ENCODE measurements at places on chromosomes 3 and 15.

GRCh38 chr3:35649405-35649804, 10.1 kb downstream of the ARPP21 start:
- DNase-seq, result no peak

GRCh38 chr3:58567251-58567515, 10.0 kb downstream of the FAM107A start:
- no peak for DNase-seq

DNA sequence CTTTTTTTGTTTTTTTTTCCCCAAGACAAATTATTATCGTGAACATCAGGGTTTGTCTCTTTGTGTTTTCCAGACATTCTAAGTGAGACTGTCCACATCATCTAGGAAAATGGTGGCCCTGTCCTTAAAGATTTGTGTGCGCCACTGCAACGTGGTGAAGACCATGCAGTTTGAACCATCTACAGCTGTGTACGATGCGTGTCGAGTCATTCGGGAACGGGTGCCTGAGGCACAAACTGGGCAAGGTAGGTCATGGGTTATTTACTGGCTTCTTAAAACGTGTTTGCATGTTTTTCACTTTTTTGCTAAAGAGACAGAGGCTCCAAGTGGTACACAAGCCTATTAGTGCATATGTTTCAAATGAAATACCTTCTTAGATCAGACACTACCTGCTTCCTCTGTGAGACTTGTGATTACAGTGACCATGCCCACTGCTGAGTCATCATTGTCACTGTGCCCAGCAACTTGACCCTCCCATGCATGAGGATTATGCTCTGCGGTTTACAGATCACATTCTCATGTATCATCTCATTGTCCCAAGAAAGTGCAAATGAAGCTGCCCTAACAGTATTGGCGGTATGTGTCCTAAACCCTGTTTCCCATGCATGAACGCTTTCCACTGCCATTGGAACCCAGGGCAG, 395.2 kb upstream of the TPM1 start:
- DNase-seq, result no peak

DNA sequence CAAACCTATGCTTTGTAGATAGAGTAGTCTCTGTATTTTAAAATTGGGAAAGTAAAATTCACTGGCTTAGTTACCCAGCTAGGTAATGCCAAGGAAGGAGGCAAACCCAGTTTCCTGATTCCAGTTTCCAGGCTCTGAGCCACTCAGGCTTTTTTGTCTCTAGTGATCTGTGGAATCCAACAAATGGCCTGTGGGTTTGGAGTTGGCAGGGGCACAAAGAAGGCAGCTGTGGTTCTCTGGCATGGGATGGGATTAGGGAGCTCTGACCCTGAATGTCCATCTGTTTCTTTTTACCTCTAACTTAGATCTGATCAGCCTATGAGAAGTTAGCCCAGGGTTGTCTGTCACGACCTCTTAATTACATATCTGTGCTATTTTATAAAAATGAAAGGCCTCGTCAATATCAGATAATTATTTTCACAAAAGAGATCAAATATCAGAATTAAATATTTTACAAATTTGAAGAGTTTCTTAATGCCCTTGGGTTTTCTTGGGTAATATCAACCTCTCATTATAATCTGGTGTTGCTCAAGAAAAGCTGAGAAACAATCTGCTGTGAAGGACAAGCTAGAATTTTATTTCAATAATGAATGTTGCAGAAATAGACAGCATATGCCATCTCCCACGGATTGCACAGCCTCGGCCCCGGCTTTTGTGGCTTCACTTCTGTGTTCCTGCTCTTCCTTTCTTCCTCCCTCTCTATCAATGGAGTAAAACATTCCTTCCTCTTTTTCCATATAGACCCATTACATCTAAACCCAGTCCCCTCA, 63.7 kb upstream of the DAZL start:
- no peak for DNase-seq

All from NCI-H510A (cell line).